Left ventricle myocardium inferior (tissue), 1 donor: ENCODE measurements at places on chromosomes 13 and 19. TPM values are rescaled to one million over a fixed set of nuclear protein-coding genes. Genes with fewer than 3 reads are reported as not detected.

GRCh38 chr13:21942061-21942460, 271.2 kb downstream of the FGF9 start:
- no peaks in the 10 kb centered on the region for H3K4me1 ChIP-seq
- no peak overlapping the region for H3K27ac ChIP-seq
- DNase-seq = no peak
- H3K36me3 ChIP-seq = no peaks in the 10 kb centered on the region

DNA sequence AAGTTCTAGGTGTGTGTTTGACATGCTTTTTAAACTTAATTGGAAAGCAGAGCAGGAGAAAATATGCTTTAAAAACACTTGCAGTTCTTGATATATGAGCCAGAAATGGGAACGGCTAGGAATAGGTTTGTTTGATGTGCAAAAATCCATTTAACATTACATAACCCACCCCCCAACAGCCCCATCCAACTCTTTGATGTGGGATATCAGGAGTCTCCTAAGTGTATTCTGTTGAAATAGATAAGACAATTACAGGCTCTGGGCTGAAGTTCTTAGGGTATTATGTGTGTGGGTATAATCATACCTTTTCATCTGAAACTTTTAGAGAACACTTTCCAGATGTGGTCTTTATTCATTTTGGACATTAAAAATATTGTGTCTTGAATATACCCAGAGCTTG, 240.4 kb upstream of the CSNK1A1L start:
- no peak overlapping the region for H3K4me3 ChIP-seq
- H3K36me3 ChIP-seq = no peaks in the 10 kb centered on the region
- no peak overlapping the region for H3K27ac ChIP-seq
- H3K4me1 ChIP-seq = no peaks in the 10 kb centered on the region
- H3K27me3 ChIP-seq = no peaks in the 10 kb centered on the region
- no peak for DNase-seq

- no peak overlapping the region for H3K4me3 ChIP-seq
- DNase-seq = no peak
- peaks cover 10% of the 10 kb centered on the region for H3K4me1 ChIP-seq
- H3K27ac ChIP-seq = no peak overlapping the region
- no peaks in the 10 kb centered on the region for H3K36me3 ChIP-seq
Observed at GRCh38 chr13:26909477-26909876, 148.9 kb upstream of the GPR12 start.

GRCh38 chr19:6489278-6490061, 7.9 kb upstream of the DENND1C start:
- H3K27me3 ChIP-seq = peaks cover 66% of the 10 kb centered on the region
- H3K36me3 ChIP-seq = no peaks in the 10 kb centered on the region
- DNase-seq = no peak
- no peak overlapping the region for H3K4me3 ChIP-seq
- no peaks in the 10 kb centered on the region for H3K4me1 ChIP-seq

DNA sequence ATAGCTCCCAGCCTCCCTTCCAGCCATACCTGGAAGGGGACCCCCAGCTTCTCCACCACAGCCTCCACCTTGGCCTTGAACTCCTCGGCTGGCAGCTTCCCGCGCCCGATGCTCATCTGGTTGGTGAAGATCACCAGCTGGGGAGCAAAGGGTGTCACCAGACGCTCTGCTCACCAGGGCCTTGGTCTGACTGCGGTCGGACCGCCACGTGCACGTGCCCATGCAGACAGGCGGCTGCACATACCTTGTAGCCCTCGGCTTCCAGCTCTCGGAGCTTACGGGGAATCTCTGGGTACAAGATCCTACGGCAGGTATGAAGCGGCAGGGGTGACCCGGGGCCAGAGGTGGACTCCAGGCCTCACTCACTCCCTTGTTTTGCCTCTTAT, 3.4 kb downstream of the PNKP start:
- H3K4me3 ChIP-seq = no peak overlapping the region
- H3K27ac ChIP-seq = no peak overlapping the region
- DNase-seq = no peak
- H3K27me3 ChIP-seq = no peaks in the 10 kb centered on the region
- peaks cover 60% of the 10 kb centered on the region for H3K36me3 ChIP-seq

- H3K27ac ChIP-seq = peak overlapping the region; percentile 98
- DNase-seq = peak; percentile 73
- peaks cover 92% of the 10 kb centered on the region for H3K4me1 ChIP-seq
- H3K36me3 ChIP-seq = peaks cover 30% of the 10 kb centered on the region
Observed at GRCh38 chr19:44747739-44748425, 626 bp upstream of the BCL3 start.

GRCh38 chr13:89796196-89796595, 1551.3 kb upstream of the MIR17HG start:
- no peaks in the 10 kb centered on the region for H3K27me3 ChIP-seq
- no peak overlapping the region for H3K4me3 ChIP-seq
- no peak for DNase-seq

The SHC2 gene
- total RNA-seq = 11.3 TPM

The ZNF155 gene
- total RNA-seq = 7.3 TPM

The APOC4 gene
- not detected for total RNA-seq
